ENCODE measurements at places on chromosomes 2 and 18.

DNA sequence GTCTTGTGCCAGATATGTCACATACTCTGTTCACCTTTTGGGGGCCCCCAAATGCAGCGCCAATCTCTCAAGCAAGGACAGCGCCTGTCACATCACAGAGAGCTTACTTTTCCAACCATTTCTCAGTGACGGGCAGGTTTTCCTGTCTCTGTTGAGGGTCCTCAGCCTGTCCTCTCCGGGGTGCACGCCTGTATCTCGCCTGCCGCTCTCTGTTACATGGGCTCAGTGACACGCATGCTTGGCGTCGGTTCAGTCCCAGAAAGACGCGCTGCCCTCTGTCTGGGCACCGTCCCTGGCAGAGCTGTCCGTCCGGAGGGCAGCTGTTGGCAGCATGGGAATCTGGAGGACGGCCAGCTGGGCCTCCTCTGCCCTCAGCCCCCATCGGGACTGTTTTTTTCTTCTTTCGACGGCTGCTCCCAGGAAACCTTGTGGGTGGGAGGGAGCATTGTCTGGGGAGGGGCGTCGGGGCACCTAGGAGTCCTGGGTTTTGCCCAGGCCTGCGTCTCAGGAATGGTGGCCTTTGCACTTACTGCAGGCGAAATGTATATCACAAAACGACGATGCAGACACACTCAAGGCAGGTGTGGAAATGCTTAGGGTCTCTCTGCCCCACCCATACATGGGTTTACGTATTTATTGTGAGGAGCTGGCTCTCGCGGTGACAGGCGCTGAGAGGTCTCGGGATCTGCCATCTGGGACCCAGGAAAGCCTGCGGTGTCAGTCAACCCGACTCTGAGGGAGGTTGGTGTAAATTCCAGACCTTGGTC, 30.9 kb downstream of the RTP5 start:
- no peak for DNase-seq

DNA sequence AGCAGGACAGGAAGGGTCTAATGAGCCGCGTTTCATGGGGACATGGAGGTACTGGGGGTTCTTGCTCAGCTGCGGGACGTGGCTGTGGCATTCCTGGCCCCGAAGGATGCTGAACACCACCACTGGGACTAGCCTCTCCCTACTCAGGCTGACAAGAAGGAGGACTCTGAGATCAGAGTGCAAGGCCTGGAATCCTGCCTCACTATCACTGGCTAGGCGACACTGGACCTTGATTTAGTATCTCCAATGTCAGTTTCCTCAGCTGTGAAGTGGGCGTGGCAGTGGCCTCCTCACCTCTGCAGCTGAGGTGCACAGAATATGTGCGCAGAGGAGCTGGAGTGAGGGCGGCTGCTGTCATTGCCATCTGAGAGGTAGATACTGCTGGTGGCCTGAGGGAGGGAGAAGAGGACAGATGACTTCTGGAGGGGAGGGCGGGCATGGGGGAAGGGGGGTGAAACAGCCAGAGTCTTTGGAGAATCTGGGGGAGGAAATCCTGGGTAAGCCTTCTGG, 157.8 kb upstream of the CAPN13 start:
- DNase-seq = no peak

GRCh38 chr2:69966496-69966895, 5.1 kb upstream of the ASPRV1 start:
- no peak for DNase-seq

GRCh38 chr2:197445746-197446145, 7.6 kb upstream of the COQ10B start:
- DNase-seq = no peak

GRCh38 chr2:105393373-105394055, 5.3 kb downstream of the FHL2 start:
- DNase-seq = no peak

GRCh38 chr2:109247812-109248211, 118.8 kb downstream of the SH3RF3 start:
- no peak for DNase-seq

DNA sequence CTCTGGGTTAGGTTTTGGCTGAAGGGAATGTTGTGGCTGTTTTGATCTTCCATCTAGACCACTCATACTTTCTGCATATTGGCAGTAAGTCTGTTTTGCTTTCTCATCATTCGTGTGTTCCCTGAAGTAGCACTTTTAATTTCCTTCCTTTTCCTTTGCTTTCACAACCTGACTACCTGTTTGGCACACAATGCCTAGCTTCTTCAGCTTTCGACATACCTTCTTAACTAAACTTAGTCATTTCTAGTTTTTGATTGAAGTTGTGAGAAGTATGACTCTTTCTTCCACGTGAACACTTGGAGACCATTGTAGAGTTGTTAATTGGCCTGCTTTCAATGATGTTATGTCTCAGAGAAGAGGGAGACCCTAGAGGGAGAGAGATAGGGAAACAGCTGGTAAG, 123.6 kb upstream of the EPB41L3 start:
- no peak for DNase-seq

GRCh38 chr2:85741211-85741832, 12.5 kb upstream of the ATOH8 start:
- DNase-seq = no peak

DNA sequence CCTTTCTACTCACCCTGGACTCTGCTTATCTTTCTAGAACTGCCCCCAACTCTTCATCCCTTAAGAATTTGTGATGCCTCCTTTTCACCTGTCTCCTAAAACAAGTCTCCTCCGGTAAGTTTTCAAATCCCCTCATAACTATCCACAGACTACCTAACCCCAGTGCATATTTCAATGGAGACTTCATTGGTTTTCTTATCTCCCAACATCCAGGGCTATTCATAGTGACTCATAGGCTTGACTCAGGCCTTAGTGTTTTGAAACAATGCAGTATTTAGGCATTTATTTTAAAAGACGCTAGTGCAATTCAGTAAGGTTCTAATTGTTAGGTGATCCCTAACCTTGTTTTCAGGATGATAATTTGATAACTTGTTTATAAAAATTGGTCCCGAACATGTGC, 399.2 kb downstream of the CPS1 start:
- no peak for DNase-seq
